ENCODE measurements at places on chromosomes 6 and 20. TPM values are rescaled to one million over a fixed set of nuclear protein-coding genes. Genes with fewer than 3 reads are reported as not detected.

GRCh38 chr6:3046295-3046694 lies 22.0 kb upstream of the RIPK1 start:
- no peak for DNase-seq

- no peak for DNase-seq
Observed at GRCh38 chr6:40510442-40510841, 76.7 kb downstream of the LRFN2 start.

OVOL2 gene
- not detected for total RNA-seq

DNA sequence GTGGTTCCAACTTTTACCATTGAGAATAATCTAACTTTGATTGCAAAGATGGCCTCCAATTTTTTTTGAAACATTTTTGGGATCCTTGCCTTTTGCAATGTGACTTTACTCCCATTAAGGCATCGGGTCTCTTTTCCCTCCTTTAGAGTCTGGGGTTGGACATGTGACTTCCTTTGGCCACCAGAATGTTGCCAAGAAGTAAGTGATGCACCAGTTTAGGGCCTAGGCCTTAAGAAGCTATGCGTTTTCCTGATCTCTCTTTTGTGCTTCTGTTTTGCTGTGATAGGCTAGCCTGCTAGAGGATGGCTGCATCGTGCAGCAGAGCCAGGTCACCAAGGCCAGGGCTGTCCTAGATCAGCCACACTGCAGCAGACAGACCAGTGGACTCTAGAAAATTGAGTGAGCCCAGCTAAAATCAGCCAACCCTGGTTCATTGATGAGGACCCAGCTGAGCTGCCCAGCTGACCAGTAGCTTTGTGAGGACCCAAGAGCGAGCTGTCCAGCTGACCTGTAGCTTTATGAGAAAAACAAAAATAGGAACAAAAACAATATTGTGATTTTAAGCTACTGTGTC lies 594.0 kb upstream of the JAG1 start:
- DNase-seq, result no peak

GRCh38 chr20:60469829-60470228 lies 511.6 kb downstream of the CDH26 start:
- no peak for DNase-seq

- peak; percentile 94 for DNase-seq
Observed at GRCh38 chr20:62702895-62703852, 5.5 kb upstream of the NTSR1 start.

- DNase-seq, result no peak
Observed at GRCh38 chr6:71727632-71728294, 158.6 kb upstream of the RIMS1 start.

- no peak for DNase-seq
Observed at GRCh38 chr20:25319241-25320034, 71.2 kb downstream of the ABHD12 start.

PPP1R3G gene
- 0.18 TPM for total RNA-seq

SNAP91 gene
- total RNA-seq, result not detected

ZSCAN12 gene
- total RNA-seq, result 6.5 TPM

PRND gene
- total RNA-seq, result not detected

DNA sequence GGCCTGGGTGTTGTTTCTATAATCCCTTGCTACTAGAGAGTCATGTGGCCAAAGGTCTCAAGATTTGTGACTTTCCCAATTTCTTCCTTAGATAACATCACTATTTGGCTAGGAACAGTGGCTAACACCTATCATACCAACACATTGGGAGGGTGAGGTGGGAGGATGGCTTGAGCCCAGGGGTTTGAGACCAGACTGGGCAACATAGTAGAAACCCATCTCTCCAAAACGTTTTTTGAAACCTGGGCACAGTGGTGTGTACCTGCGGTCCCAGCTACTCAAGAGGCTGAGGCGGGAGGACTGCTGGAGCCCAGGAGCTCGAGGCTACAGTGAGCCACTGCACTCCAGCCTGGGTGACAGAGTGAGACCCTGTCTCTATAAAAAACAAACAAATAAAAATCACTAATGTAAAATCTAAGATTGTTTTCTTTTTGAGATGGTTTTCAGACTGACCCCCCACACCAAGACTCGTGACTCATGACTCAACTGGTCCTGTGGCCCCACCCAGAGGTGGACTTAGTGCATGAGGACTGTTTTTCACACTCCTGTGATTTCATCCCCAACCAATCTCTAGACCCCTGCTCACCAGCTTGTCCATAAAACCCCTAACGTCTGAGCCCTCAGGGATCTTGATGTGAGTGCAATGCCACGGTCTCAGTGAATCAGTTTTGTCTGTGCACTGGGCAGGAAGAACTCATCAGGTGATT lies 48.3 kb upstream of the KIF16B start:
- DNase-seq, result no peak

DNA sequence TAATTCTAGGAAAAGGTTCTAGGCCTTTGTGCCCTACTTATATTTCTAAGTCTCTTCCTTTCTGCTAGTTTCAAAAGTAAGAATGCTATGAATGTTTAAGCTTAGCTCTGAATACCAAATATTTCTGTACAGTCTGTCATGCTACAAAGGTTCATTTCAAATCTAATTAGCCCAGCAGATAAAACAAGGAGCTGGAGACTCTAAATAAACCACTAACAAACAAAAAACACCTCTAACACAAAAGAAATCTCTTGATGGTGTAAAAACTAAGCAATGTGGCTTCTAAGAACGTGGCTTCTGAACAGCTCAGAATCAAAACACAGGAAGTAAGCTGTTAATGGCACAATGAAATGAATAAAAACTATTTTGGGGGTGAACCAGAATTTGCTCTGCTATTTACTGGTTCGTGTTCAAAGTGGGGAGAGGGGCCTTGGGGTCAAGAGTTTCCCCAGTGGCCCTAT lies 198.3 kb downstream of the BCAS1 start:
- DNase-seq, result no peak

WFDC10B gene
- not detected for total RNA-seq

DNA sequence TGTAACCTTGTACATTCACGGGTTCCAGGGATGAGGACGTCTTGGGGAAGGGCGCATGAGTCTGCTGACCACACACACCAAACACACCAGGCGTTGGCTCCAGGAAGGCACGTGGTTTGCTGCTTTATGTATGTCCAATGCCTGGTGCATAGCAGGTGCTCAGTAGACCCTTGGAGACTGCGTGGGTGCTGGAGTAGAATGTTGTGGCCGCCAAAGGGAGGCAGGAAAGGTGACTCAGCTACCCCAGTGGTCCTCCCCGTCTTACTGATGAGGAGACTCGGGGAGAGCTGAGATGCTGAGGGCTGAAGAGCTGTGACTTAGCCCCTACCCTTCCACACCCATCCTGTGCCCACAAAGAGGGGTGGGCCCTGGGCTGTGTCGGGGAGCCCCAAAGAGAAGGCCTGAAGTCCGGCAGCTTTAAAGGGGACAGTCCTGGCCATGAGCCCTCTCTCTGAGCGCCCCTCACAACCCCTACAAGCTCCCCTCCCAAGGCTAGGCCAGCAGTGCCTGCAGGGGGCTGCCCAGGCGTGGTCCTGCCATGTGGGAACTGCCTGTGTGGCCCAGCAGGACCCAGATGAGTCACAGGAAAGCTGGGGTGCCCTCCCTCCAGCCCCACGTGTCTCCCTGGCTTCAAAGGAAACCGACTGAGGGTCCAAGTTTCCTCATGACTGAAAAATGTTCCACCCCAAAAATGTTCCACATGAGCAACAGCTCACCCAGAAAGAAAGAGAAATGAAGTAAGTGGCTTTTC lies 28.0 kb upstream of the PTGIS start:
- peak; percentile 67 for DNase-seq

RCAN2 gene
- 1.3 TPM for total RNA-seq

RBL1 gene
- total RNA-seq, result 7.5 TPM

LY6G6D gene
- not detected for total RNA-seq

GRCh38 chr6:110342759-110343158 lies 15.4 kb downstream of the METTL24 start:
- DNase-seq, result no peak

TSPO2 gene
- not detected for total RNA-seq

- DNase-seq, result no peak
Observed at GRCh38 chr6:137111296-137112066, 62.0 kb downstream of the IL22RA2 start.

GRCh38 chr20:51569815-51570738 lies 27.6 kb upstream of the NFATC2 start:
- DNase-seq, result no peak

ZNF831 gene
- total RNA-seq, result not detected

TMEM74B gene
- total RNA-seq, result not detected

HLA-B gene
- 41.7 TPM for total RNA-seq

C6orf132 gene
- total RNA-seq, result 0.72 TPM

SLC22A3 gene
- total RNA-seq, result not detected

GRCh38 chr20:48718786-48719578 lies 108.8 kb downstream of the PREX1 start:
- no peak for DNase-seq

- DNase-seq, result no peak
Observed at GRCh38 chr6:136772685-136773472, 19.4 kb downstream of the MAP3K5 start.

TCP11 gene
- total RNA-seq, result 0.56 TPM

GRCh38 chr20:44537993-44538392 lies 16.1 kb upstream of the SERINC3 start:
- DNase-seq, result peak; percentile 38

DNA sequence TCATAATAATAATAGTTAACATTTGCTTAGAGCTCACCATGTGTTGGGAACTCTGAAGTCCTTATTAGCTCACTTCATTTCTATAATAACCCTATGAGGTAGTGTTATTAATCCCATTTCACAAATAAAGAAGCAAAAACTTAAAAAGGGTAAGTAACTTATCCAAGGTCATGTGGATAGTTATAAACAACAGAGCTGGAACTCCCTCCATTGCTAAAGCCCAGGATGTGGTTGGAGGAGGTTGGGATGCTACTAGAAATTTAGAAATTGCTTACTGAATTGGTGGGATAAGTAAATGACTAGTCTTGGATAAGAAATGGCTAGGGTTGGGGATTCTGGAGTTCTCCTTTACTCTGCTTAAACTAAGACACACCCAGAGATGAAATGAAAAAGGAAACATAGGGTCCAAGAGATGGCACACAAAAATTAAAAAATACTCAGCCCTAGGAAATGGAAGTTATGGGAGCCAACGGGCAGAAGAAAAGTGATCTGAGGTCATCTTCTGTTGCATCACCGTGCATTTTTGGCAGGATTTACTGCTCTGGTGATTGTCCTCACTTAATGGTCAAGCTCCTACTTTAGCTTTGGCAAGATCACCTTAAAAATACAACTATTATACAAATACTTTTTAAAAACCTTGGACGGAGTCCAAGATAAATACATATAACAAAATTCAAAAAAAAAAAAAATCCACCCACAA lies 7.7 kb upstream of the CLIC5 start:
- no peak for DNase-seq

DNA sequence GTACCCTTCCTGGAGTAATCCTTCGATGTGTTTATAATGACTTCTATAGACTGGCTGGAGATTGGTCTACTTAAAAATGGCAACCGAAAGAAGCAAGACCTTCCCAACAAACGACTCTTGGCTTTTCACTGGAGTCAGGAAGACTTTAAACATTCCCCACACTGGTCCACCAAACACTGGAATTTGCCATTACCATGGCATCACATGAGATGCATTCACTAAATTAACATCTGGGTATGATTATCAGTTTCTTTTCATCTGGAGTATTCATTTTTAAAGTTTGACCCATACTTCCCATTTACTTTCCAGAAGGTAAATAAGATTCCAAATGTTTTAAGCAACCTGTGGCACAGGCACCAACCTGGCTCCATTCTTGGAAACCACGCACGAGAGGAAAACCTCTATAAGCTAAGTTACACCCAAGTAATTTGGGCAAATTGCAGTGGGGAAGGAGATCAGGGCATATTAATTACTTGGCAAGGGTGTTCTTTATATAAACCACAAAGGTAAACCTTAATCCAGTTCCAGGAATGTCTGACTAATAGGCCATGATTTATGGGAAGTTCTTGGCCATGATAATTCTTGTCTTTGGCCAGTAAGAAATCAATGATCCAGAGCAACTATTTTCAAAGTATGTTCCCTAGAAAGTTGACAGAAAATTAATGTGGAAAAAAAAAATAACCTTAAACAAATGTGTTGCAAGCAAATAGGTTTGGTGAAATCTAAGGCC lies 190.0 kb upstream of the COL21A1 start:
- no peak for DNase-seq

RBM24 gene
- total RNA-seq, result 6.7 TPM

- DNase-seq, result no peak
Observed at GRCh38 chr6:33935439-33936080, 131.8 kb upstream of the MLN start.

ALDH5A1 gene
- total RNA-seq, result 0.36 TPM

HFE gene
- 14.9 TPM for total RNA-seq

FAM217A gene
- total RNA-seq, result not detected

DNA sequence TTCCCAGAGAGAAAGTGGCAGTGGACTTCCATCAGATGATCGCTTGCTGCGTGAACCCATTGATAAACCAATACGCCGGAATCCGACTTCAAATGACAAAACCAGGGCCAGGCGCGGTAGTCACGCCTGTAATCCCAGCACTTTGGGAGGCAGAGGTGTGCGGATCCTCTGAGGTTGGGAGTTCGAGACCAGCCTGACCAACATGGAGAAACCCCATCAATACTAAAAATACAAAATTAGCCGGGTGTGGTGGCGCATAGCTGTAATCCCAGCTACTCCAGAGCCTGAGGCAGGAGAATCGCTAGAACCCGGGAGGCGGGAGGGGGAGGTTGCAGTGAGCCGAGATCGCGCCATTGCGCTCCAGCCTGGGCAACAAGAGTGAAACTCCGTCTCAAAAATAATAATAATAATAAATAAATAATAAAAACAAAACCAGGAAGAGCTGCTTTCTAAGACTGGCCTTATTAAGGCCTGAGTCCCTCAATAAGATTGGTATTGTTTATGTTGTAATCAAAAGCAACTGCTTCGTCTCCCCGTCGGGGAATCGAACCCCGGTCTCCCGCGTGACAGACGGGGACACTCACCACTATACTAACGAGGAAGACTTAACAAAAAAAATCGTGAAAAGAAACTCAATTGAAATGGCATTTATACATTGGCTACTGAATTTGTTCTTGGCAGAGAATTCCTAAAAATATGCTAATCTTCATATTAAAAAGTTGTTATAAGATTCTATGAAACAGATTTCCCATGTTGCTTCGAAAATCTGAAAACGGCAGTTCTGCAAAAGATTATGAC lies 110.2 kb upstream of the ZNF184 start:
- DNase-seq, result peak; percentile 71

DNA sequence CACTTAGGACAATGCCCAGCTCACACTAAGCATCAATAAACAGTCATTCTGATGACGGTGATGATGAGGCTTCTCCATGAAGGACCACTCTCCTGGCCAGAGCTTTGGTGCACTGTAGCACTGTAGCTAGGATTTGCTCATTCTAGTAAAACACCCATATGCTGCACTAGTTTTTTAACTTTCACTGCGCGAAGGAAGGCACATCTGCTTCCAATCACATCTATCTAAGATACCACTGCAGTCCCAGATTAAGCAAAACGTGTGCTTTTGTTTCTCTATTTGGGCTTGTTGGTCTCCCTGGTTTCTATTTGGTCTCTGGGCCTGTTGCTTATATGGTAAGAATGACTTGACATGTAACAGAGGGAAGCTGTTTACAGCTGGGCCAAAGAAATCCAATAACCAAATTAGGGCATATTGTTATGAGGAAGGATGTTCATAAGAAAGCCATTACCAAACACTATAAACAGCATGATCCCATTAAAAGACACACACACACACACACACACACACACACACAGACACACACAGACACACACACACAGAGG lies 62.4 kb downstream of the FAM229B start:
- peak; percentile 83 for DNase-seq

PRIM2 gene
- 37.5 TPM for total RNA-seq

Measured in IMR-90 (cell line).